ENCODE measurements at places on chromosomes 6 and 20.

DNA sequence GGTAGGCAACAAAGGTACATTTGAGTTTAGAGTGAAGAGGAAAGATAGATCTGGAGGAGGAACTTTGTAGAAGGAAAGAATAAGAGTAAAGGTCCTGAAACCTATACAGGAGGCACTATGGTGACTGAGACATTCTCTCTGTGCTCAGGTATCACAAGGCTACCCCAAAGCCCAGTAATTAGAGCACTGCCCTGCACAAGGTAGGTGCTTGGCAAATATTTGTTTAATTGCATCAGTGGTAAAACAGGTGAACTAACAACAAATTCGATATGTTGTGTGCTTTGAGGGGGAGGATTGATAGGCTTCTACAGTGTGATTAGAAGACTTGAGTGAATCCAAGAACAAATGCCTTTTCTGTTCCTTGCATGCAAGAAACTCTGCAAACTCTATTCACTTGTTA lies 6.8 kb upstream of the TSHZ2 start:
- DNase-seq: no peak

GRCh38 chr20:11457488-11457887 lies 460.2 kb upstream of the BTBD3 start:
- no peak for DNase-seq

- DNase-seq: no peak
Observed at GRCh38 chr6:150196942-150197745, 54.3 kb downstream of the PPP1R14C start.

DNA sequence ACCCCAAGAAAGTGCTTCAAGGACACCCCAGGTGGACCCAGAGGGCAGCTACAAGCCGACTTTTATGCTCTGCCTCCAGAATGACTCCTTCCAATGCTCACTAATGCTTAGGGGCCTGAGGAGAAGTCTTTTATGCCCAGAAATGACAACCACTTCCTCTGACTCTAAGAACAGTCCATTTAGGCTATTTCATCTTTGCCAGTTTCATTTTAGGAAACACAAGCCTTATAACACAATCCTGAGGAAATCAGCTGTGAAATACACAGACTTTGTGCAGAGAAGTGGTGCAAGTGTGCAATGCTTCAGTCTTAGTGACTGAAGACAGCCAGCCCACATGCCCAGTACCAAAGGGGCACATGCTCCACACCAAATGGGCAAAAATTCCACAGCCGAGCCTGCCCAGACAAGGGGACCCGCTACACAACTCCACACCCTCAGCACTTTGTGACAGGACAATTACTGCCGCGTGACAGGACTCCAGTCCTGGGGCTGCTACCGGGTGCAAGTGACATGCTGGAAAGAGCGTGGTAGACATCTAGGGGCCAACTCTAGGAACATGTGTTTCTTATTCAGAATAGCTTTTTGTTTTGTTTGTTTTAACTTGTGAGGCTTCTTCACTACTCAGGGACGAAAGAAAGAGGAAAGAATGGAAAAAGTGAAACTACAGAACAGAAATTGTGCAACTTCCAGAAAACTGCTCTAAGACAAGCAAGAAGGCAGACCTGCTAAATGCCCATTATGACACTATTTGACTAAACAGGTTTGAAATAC lies 28.2 kb upstream of the PLAGL1 start:
- DNase-seq: peak; percentile 3

- no peak for DNase-seq
Observed at GRCh38 chr20:12700701-12701100, 308.1 kb upstream of the SPTLC3 start.

DNA sequence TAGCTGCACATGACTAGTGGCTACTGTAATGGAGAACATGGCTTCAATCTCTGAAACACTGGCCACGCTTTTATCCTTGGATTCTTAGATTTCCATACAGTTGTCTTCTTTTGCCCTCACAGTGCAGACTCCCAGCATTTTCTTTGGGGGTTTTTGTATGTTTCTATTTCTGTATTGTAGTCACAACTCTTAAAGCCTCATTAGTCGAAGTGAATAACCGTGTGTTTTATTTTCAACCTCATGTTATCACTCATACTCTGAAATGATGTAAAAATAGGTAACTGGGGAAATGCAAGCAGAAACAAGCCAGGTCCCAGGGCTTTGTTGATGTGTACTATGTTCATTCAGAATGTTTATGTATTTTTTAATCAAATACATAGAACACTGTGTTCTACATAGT lies 162.9 kb downstream of the JARID2 start:
- no peak for DNase-seq

GRCh38 chr6:141682391-141682790 lies 450.3 kb upstream of the GJE1 start:
- no peak for DNase-seq

GRCh38 chr20:57269148-57269984 lies 2.9 kb upstream of the BMP7 start:
- DNase-seq: no peak

DNA sequence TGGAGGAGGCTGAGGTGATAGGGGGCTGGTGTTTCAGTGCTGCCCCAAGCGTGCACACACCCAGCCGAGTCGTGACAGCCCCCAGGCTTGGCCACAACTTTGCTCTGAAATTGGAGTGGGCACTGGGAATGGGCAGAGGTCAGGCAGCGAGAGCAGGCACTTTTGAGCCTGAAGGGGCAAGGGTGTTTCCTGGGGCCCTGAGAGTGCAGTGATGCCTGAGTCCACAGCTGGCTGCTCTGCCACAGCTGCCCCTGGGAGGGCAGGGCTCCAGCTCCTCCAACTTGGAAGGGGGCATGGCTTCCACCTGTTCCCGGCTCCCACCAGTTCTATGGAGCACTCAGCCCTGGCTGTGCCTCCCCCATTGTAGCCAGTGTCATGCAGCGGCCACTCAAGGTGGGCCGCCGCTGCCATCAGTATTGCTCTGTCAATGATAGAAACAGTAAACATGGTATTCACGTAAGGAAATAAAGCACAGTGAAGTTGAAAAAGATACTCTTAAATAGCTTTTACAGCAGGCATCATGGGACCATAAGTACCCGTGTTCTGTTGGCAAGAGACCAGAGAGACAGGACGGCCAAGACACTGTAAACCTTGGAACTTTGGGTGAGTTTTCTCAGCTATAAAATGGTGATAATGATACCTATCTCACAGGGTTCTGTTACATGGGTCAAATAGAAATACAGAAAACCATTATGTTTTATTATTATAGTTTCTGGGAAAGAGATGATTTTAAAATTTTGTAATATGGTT lies 108.9 kb downstream of the THEMIS start:
- DNase-seq: no peak

DNA sequence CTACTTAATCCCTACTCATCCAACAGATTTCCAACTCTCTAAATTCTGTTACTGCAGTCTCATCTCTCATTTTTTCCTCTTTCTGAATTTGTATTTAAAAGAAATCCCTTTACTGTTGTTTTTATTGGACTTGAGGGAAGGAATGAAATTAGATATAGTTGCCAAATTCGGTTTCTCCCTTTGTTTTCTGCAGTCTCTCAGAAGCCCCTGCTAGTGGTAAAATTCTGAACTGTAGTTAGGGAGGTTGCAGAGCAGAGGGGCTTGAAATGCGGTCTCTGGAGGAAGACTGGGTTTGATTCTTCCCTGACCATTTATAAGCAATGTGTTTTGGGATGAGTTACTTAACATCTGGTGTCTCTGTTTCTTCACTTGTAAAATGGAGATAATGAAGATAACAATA lies 106.3 kb upstream of the TBX18 start:
- no peak for DNase-seq

GRCh38 chr6:63549076-63549475 lies 23.2 kb upstream of the LOC128125822 start:
- no peak for DNase-seq

- DNase-seq: no peak
Observed at GRCh38 chr6:26533532-26533931, 4.6 kb upstream of the HMGN4 start.

- DNase-seq: peak; percentile 82
Observed at GRCh38 chr6:26284537-26285142, 80.4 kb upstream of the BTN3A2 start.

DNA sequence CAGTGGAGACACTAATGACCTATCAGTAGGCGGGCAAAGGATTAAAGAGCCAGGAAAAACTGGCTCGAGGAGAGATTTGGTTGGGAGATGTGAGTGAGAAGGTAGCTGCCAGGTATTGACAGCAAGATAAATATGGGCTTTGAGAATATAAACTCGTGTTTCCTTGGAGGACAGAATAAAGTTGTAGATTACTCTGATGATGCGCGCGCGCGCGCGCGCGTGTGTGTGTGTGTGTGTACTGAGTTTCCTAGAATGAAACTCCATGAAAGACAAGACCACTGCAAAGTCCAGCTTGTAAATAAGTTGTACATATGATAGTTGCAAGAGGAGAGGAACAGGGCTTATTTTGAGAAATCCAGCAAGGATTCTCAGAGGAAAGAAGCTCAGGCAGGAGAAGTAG lies 13.3 kb upstream of the TREM2 start:
- DNase-seq: no peak

- no peak for DNase-seq
Observed at GRCh38 chr6:38350942-38351341, 288.8 kb downstream of the BTBD9 start.

- DNase-seq: no peak
Observed at GRCh38 chr6:104986625-104987024, 29.7 kb downstream of the LIN28B start.

- no peak for DNase-seq
Observed at GRCh38 chr6:20572288-20572687, 38.0 kb downstream of the CDKAL1 start.

GRCh38 chr6:155528335-155528734 lies 72.7 kb upstream of the NOX3 start:
- peak; percentile 32 for DNase-seq

DNA sequence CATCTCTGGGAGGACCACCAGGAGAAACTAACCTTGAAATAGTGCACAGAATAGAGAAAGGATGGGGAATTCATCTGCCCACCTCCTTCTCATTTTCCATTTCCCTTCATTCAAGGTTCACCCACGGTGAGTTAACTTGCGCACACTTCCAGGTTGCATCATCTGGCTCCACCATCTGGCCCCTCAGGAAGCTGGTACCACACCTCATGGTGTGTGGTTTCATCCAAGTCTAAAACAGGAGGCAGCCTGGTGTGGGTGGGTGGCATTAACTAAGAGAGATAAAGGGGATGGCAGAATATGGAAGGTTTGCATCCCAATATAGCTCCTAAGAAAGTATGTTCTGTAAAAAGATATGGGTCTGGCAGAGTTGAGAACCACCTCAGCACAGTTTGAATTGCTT lies 3.8 kb downstream of the ZNF334 start:
- DNase-seq: no peak

DNA sequence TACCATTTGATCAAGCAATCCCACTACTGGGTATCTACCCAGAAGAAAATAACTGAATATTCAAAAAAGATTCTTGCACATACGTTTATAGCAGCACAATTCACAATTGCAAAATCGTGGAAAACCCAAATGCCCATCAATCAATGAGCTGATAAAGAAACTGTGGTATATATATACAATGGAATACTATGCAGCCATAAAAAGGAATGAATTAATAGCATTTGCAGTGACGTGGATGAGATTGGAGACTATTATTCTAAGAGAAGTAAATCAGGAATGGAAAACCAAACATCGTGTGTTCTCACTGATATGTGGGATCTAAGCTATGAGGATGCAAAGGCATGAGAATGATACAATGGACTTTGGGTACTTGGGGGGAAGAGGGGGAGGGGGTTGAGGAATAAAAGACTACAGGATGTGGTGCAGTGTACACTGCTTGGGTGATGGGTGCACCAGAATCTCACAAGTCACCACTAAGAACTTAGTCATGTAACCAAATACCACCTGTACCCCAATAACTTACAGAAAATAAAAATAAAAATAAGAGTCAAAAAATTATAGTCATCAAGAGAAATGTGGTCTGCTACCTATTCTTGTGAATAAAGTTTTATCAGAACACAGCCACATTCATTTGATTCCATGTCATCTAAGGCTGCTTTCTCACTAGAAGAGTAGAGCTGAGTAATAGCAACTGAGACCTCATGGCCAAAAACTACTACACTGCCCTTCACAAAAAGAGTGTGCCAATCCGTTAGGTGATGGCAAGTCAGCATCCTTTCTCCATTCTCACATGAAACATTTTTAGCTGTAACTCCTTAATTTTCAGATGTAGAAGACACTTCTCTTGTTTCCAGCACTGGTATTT lies 8.7 kb upstream of the HUS1B start:
- DNase-seq: no peak

DNA sequence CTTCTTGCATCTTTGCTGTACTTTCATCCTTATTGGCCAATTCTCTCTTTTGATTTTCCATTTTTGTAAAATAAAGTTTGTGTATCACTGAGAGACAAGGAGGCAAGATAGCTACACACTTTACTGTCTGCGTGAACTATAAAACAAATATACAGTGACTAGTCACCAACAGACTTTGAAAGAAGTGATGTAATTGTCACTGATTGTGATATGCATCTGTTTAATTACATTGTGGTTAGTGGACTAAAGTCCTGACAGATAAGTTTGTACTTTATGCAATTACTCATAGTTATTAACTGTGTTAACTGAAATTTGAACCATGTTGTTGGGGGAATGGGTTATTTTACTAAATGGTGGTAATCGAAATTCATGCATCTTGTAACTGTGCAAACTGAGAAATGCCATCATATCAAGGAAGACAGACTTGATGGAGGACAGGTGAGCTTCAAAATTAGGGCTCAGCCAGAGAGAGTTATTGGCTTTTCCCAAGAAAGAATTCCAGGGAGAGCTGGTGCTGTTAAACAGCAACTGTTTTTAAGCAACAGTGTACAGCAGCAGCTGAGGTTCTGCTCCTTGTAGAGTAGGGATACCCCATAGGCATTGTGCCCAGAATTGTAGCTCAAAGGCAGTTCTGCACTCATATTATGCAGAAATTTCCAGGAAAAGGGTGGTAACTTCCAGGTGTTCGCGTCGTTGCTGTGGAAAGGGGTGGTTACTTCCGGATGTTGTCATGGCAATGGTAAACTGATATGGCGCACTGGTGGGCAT lies 62.9 kb downstream of the EFHC1 start:
- no peak for DNase-seq

DNA sequence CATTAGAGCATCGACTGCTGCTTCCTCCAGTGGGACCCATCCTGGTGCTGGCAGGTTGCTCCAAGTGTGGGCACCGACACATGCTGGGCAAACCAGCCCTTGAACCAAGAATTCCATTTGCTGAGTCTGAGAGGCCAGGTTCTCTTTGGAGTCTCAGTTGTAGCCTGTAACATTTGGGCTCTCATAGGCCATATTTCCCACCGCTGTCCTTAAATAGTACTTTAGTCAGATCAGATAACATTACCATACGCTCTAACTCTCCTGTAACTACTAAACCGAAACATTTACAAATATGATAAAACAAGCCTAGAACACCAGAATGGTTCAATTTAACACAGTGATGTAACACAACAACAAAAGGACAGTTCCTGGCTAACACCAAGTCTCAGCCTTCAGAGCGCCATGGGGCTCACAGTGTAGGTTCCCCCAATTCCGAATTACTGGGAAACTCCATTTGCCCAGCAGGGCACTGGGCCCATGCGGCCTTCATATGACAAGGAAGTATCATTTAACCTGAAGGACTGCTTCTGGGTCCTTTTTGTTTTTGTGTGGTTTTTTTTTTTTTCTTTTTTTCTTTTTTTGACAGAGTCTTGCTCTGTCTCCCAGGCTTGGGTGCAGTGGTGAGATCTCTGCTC lies 28.4 kb upstream of the CD93 start:
- no peak for DNase-seq
